NCI-H2081 (cell line): ENCODE measurements at places on chromosomes 4 and X.

DNA sequence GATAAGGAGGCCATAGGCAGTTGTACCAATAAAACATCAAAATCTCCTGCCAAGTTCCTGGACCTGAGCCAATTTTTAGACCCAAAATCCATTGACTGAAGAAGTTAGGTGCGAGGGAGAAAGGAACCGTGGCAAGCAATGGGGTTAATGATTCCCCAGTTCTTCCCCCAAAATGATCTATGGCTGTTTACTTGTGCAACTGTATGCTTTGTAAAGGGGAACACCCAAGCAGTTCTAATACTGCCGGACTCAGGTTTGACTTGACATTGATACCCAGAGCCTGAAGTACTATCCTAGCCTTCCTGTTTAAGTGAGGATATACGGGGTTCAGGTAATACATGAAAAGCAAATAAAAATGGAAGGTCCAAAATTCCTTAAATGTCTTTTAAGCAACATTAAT is 6.7 kb upstream of the EIF4E start:
- DNase-seq: no peak

- DNase-seq: no peak
Observed at GRCh38 chr4:22483551-22483981, 32.3 kb downstream of the ADGRA3 start.

GRCh38 chr4:73433140-73433539 is 2.9 kb upstream of the AFP start:
- no peak for DNase-seq

GRCh38 chr4:143726714-143727113 is 26.2 kb upstream of the FREM3 start:
- no peak for DNase-seq

- DNase-seq: no peak
Observed at GRCh38 chrX:17566740-17567139, 170.6 kb upstream of the SCML1 start.

DNA sequence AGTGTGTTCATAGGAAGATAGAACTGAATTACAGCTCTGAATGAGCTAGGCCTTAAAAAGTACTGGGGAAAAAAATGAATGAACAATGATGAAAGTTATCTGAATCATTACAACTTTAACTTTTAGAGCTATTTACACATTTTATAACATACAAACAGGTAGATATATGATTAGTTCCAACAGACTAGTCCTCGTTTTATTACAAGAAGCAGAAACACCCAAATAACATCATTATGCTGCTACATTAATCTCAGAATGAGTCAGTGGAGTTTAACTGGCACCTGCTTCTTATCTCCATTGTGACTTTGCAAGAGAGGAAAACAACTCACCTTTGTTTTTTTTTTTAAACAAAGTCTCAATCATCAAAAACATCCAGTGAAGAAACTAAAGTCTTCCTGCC is 15.2 kb downstream of the ATP8A1 start:
- DNase-seq: no peak
